Stimulated activated CD4-positive, alpha-beta T cell treated with anti-CD3 and anti-CD28 coated beads, TNF-alpha, amount 100 ng/mL, for 4 hours (primary cell): ENCODE measurements at places on chromosomes 2 and 18.

GRCh38 chr2:231966886-231967285, 5.4 kb downstream of the DIS3L2 start:
- DNase-seq: no peak

DNA sequence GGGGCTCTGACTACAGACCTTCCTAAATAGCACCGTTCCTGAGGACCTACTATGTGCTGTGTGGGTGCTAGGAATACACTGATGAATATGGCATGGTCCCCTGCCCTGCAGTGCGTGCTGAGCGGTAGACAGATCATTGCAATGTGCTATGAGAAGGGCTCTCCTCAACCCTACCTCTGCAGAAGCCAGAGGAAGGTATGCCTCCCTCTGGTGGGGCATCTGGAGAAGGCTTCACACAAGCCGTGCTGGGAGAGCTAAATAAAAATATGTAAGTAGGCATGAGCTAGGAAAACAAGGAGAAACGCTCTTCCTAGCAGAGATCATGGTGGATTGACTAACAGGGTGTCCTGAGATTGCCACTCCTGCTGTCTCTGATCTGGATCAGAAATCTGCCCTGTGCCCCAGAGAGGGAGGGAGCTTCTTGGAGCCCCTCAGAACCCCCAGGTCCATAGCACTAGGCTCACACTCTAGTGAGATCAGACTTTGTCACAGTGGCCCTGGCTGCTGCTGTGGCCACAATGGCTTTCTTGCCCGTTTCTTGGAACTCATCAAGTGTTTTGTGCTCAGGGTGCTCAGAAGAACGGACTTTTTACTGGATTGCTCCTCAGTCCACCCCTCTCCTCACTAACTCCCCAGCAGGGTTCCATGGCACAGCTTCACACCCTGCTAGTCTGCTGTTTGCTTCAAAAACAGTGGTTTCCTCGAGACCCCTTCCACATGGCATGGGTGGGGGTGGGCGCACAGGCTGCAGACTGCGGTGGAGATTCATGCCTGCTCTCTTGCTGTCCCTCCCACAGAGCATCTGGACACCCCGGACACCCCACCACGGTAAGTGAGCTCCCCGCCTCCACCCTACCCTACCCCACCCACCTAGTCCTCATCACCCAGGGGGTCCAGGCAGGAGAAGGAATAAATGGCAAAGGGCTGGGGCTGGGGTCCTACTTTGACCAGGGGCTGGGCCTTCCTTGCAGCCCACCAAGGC, 14.2 kb downstream of the SIGLEC15 start:
- no peak for DNase-seq

DNA sequence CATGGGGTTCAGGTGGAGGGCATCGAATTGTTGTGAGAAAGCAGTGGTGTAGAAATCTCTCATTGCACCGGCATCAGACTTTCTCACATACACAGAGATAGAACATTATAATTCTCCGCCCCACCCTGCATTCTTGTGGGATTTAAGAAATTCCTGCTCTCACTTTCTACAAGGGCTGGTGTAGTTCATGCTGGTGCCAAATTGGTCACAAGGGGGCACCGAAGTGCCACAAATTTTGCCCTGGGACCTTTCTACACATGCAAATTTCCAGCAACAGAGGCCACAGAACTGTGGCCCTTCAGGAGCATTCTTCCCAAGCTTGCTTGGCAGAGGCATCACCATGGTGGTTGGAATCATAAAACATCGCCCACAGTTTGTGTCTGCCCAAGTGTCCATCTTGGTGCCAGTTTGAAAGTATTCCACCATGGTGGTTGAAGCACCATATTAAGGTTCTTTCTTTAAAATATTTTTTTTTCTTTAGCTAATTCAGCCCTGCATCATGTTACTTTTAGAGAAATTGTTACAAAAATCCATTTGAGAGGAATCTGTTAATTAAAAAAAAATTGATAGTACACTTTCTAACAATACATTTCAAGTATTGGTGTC, 521.2 kb upstream of the FANCL start:
- no peak for DNase-seq

GRCh38 chr18:24168496-24168895, 29.6 kb downstream of the CABYR start:
- no peak for DNase-seq

- no peak for DNase-seq
Measured at GRCh38 chr2:225140723-225141122, 98.5 kb upstream of the DOCK10 start.

- no peak for DNase-seq
Measured at GRCh38 chr2:122238006-122238559, 482.6 kb downstream of the TSN start.

GRCh38 chr2:233121856-233122255, 61.7 kb downstream of the INPP5D start:
- no peak for DNase-seq

DNA sequence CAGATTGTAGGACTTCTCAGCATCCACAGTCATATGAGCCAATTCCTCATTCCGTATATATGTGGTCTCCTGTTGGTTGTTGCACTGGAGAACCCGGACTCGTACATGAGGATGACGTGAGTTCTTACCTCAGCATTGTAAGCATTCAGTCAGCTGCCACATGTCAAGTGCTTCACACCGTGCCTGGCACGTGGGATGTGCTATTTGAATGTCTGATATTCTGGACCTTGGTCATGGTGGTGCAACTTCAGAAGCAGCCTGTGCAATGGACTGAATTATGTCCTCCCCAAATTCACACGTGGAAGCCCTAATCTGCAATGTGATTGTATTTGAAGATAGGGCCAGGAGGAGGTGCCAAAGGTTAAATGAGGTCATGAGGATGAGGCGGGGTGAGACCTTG, 32.1 kb downstream of the PTGR3 start:
- no peak for DNase-seq

DNA sequence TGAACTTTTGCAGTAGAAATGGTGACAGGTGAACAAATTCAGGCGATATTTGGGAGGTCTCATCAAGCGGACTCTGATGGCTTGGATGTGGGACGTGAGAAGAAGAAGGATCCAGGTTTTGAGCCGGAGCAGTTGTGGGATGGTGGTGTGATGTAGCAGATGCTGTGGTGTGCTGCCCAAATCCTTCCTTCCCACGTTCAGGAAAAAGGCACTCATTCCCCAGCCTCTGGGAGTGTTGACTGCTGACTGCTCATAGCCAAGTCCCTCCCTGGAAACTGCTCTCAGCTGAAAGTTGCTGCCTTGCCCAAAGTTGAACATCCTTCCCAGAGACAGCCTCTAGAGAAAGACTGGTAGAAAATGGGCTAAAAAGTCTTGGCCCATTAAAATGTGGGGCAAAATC, 890.3 kb upstream of the ACVR2A start:
- DNase-seq: no peak

GRCh38 chr2:141513853-141514252, 617.0 kb downstream of the LRP1B start:
- DNase-seq: no peak

GRCh38 chr2:33108483-33109443, 162.0 kb downstream of the LTBP1 start:
- no peak for DNase-seq

DNA sequence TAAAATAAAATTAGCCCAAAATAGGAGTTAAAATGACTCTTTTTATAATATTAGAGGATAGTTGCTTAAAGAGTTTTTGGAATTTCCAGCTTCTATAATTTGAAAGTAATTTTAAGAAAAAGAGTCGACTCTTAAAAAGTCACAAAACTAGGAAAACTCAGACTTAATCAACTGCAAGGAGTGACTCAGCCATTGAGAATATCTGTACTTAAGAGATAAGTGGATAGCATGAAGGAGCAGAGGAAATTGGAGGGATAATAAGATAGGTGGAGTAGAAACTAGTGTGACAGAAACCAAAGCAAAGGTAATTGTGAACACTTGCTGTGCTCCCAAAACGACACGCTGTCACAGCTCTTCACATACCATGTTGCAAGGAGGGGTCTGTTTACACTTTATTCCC, 8.4 kb downstream of the RSAD2 start:
- no peak for DNase-seq

GRCh38 chr2:104873689-104874054, 19.8 kb downstream of the POU3F3 start:
- DNase-seq: no peak

DNA sequence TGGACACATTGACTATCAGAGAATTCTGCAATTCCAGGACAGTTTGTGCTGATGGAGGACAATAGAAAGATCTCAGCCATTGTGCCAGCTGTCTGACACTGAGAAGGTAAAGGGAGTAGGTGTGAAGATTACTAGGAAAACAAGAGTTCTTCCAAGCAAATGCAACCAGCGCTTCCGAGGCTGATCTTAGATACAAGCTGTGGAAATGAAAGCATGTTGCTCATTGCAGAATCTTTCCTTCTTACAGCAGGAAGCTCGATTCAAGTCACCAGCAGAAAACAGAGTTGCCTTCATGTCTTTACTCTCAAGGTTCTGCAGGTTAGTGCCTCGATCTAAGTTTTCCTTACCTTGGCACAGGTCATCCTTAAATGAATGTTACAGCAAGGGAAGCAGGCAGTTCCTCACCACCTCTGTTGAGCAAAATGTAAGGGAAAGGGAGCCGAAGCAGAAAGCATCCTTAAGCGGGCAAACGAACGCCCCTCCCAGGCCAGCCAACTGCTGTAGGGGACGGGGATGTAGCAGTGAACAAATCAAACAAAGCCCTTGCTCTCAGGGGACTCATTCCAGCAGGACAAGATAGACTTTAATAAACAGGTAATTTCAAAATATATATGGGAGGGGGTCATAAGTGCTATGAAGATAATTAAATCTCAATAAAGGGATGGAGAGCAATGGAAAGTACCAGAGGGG, 54.3 kb downstream of the MARCHF4 start:
- no peak for DNase-seq

DNA sequence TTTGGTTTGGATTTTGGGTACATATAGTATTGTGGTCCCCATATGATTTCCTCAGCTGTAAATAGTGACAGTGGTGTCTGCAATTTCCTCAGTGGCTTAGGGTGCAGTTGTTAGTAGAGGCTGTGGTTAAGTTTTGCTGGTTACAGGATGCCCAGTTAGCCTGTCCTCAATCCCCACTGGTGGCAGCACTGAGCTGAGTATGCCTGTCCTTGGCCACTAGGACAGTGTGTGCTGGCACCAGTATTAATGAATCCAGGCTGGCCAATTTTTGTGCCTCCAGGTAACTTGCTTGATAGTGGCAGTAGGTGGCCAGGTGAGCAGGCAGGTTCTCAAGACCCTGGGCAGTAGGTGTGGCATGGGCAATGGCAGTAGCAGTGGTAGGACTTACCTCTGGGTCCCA, 973.1 kb downstream of the TMEM182 start:
- no peak for DNase-seq

GRCh38 chr2:8222979-8223694, 458.7 kb upstream of the ID2 start:
- no peak for DNase-seq

DNA sequence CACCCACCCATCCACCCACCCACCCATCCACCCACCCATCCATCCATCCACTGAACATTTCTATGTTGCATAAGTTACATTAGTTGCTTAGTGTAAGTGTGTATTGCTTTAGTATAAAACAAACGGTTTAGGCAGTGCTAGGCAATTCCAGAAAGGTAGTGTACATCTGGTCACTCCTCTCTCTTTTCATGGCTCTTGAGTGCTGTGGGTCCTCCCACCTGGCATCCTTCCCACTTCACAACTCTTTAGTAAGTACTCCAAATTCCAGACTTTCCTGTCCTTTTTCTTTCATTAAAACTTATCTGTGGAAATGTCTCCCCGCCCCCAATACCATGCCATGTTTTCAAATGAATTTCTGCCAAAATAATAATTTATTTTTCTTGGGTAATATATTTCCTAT, 122.5 kb downstream of the PLEKHM3 start:
- DNase-seq: no peak

- DNase-seq: no peak
Measured at GRCh38 chr18:50097702-50098101, 97.2 kb downstream of the MYO5B start.

- no peak for DNase-seq
Measured at GRCh38 chr2:216645636-216645950, 12.4 kb downstream of the IGFBP2 start.

DNA sequence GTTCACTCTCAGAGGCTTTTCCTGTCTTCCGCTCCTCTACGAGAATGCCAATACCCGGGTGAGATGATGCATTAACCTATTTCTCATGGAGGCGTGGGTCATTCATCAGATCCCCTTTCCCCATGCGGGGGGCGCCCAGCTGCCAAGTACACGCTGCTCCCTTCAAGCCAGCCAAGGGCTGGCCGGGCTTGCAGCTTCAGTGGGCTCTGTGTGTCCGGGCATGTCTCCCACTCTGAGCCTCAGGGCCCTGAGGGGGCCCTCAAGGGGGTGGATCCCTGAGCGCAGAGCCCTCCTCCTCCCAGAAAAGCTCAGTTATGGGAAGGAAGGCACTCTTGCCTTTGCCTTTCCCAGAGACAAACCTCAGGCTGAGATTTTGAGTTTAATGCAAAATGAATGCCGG, 431.8 kb upstream of the MYT1L start:
- DNase-seq: no peak
